ENCODE measurements at places on chromosomes 16 and 17.

- H3K27ac ChIP-seq: no peak overlapping the region
- peaks cover 5% of the 10 kb centered on the region for H3K36me3 ChIP-seq
- DNase-seq: no peak
Observed at GRCh38 chr16:13926464-13926863, 6.5 kb downstream of the ERCC4 start.

DNA sequence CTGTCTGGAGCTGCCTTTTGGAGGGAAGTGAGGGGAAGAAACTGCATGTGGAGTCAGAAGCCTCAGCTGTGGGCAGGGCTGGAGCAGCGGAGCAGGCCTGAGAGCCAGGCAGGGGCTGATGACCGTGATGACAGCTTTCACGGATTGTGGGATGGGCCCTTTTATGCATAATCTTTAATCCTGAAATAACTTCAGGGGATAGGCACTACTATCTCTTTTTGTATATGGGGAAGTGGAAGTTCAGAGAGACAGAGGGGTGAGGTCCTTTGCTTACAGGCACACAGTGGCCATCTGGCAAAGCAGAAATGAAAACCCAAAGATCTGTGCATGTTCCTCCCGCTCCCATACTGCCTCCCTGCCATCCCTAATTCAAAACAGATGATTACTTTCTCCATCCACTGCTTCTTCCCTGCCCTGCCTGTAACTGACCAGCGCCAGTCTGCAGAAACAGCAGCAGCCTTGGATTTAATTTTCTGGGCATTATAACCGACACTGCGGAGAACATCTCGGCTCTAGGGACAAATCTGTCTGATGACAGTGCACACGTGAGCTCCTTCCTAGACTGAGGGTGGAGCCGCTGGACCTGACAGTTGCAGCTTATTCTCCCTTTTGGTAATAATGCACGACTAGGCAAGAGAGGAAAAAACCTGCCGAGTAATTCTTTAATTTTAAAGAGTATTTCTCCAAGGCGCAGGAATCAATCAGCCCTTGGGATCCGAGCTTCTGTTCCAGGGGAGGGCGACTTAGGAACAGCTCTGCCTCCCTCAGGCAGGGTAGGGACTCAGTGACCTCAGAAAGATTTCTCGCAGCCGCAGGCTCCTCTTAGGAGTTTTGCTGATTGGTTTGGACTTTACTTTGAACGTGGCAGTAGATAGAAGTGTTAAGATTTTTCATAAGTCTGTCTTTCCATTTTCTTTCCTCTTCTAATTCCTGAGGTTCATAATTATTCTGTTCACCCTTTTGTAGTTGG lies 95.4 kb downstream of the UTP18 start:
- no peaks in the 10 kb centered on the region for H3K4me1 ChIP-seq
- H3K36me3 ChIP-seq: no peaks in the 10 kb centered on the region
- no peak overlapping the region for H3K4me3 ChIP-seq
- H3K27ac ChIP-seq: no peak overlapping the region

- H3K4me3 ChIP-seq: no peak overlapping the region
- DNase-seq: peak; percentile 91
- peak overlapping the region; percentile 61 for H3K27ac ChIP-seq
- H3K36me3 ChIP-seq: no peaks in the 10 kb centered on the region
Observed at GRCh38 chr16:55474821-55475220, 4.2 kb upstream of the MMP2 start.

DNA sequence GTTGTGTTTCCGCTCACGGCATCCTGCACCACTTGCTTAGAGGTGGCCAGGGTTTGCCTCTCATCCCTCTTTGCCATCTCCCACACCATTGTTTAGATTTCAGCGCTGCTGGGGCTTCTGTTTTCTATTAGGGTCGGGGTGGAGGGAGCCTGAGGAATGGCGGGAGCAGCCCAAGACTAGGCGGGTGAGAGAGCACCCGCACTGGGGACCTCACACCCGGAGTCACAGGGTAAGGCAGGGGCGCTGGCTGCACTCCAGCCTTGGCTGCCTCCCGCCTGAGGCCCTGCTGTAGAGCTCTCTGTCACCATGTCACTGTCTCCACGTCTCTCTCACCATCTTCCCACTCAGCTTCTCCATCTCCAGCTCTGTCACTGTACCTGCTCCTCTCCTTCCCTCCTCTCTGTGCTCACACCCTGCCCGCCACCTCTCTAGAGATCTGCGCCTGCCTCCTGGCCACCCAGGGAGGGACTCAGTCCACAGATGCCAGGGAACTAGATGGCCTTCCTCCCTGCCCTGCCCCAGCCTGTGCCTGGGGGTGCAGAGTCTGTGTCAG lies 32.8 kb upstream of the ABCC3 start:
- H3K36me3 ChIP-seq: no peaks in the 10 kb centered on the region
- no peak overlapping the region for H3K4me3 ChIP-seq
- H3K4me1 ChIP-seq: no peaks in the 10 kb centered on the region
- no peaks in the 10 kb centered on the region for H3K27me3 ChIP-seq
- H3K27ac ChIP-seq: no peak overlapping the region

- peaks cover 12% of the 10 kb centered on the region for H3K4me1 ChIP-seq
- no peak for DNase-seq
- H3K36me3 ChIP-seq: peaks cover 80% of the 10 kb centered on the region
- H3K27ac ChIP-seq: no peak overlapping the region
- H3K27me3 ChIP-seq: no peaks in the 10 kb centered on the region
Observed at GRCh38 chr16:88655733-88656281, 5.0 kb upstream of the CYBA start.

DNA sequence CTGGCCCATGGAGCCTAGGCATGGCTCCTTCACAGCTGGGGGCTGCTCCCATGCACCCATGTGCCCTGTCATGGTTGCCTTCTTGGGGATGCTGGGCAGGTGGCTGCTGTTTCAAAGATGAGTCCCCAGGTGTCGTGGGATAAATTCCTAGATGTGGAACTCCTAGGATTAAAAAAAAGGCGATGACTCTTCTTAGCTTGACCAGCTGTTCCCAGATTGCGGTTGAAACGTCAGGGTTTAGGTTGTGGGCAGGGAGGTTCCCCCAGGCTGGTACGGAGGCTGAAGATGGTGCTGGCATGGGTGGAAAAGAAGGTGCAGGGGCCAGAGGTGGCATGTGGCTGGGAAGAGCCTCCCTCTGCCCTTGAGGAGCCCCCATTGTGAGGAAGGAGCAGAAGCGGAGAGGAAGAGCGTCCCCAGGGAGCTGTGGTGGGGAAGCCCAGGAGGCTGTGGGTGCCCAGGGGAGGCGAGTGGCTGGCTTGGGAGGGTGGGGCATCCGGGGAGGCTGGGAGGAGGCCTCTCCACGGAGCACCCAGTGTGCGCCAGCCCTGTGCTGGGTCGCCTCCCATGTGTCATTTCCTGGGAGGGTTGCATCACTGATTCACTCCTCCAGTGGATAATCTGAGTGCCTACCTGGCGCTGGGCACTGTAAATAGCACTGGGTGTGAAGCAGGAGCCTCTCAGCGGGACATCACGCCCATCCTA lies 7.5 kb upstream of the KCNJ12 start:
- H3K27ac ChIP-seq: no peak overlapping the region
- no peak overlapping the region for H3K4me3 ChIP-seq
- DNase-seq: no peak
- H3K27me3 ChIP-seq: no peaks in the 10 kb centered on the region

DNA sequence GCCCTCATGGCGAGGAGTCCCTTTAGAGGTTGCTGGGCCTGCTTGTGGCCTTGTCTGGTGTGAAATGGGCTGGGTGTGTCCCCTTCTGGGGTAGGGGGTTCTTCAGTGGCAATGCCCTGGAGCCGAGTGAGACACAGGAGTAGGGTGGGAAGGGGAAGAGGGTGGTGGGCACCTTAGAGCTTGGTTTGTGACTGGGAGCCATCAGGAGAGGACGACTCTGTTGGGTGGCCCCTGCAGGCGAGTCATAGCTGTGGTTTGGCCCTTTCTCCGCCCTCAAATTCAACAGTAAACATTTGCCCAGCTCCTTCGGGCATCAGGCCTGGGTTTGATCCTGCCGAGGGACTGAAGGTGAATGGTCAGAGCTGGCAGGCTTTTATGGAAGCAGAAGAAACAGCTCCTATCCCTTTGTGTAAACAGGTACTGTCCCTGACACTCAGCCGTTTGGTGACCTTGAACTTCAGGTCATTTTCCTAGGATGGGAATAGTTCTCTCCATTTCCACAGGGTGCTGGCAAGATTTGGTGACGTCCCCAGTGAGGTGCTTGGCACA lies 2.9 kb downstream of the E4F1 start:
- H3K27me3 ChIP-seq: no peaks in the 10 kb centered on the region
- H3K4me3 ChIP-seq: no peak overlapping the region
- H3K27ac ChIP-seq: no peak overlapping the region
- no peak for DNase-seq
- H3K36me3 ChIP-seq: peaks cover 29% of the 10 kb centered on the region

- H3K4me3 ChIP-seq: no peak overlapping the region
- H3K36me3 ChIP-seq: peaks cover 85% of the 10 kb centered on the region
- H3K4me1 ChIP-seq: no peaks in the 10 kb centered on the region
Observed at GRCh38 chr17:75501378-75502071, 13.8 kb downstream of the CASKIN2 start.

DNA sequence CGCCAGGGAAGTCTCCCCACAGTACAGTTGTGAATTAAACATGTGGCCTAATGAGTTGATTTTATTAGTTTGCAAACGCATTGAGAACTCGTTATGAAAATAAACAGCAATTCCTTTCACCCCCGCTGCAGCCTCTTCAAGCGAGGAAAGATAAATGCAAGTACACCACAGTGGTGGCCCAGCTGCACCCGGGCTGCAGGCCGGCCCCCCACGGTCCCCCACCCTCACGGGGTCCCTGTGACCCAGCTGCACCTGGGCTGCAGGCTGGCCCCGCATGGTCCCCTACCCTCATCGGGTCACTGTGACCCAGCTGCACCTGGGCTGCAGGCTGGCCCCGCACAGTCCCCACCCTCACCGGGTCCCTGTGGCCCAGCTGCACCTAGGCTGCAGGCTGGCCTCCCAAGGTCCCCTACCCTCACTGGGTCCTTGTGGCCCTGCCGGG lies 32.2 kb downstream of the SDK2 start:
- no peak overlapping the region for H3K27ac ChIP-seq
- H3K4me1 ChIP-seq: peaks cover 20% of the 10 kb centered on the region
- no peak overlapping the region for H3K4me3 ChIP-seq
- DNase-seq: no peak

- no peak overlapping the region for H3K4me3 ChIP-seq
- peaks cover 58% of the 10 kb centered on the region for H3K36me3 ChIP-seq
- H3K4me1 ChIP-seq: no peaks in the 10 kb centered on the region
- DNase-seq: no peak
Observed at GRCh38 chr16:56938664-56939513, 6.9 kb downstream of the HERPUD1 start.

DNA sequence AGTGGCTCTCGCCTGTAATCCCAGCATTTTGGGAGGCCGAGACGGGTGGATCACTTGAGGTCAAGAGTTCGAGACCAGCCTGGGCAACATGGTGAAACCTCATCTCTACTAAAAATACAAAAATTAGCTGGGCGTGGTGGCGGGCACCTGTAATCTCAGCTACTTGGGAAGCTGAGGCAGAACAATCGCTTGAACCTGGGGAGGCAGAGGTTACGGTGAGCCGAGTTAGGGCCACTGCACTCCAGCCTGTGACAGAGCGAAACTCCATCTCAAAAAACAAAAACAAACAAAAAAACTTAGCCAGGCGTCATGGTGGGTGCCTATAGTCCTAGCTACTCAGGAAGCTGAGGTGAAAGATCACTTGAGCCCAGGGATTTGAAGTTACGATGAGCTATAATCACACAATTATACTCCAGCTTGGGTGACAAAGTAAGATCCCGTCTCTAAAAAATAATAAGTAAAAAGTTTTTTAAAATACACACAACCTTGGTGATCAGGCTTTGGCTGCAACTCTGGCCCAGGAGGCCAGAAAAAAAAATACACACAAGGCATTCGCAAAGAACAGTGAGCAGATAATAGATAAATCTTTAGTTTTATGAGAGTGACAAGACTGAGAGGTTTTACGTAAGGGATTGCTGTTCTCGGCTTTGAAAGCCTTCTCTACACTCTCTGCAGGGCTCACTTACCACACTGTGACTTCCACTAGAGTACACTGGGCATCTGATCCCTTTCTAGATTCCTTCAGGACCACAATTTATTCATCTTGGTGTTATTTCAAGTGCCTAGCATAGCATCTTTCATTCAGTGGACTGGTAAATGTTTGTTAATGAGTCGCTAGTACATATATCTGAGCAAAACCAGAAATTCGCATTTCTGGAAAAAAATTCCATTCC lies 5.9 kb downstream of the GSPT1 start:
- peaks cover 5% of the 10 kb centered on the region for H3K4me1 ChIP-seq
- H3K36me3 ChIP-seq: peaks cover 5% of the 10 kb centered on the region
- H3K27me3 ChIP-seq: no peaks in the 10 kb centered on the region

DNA sequence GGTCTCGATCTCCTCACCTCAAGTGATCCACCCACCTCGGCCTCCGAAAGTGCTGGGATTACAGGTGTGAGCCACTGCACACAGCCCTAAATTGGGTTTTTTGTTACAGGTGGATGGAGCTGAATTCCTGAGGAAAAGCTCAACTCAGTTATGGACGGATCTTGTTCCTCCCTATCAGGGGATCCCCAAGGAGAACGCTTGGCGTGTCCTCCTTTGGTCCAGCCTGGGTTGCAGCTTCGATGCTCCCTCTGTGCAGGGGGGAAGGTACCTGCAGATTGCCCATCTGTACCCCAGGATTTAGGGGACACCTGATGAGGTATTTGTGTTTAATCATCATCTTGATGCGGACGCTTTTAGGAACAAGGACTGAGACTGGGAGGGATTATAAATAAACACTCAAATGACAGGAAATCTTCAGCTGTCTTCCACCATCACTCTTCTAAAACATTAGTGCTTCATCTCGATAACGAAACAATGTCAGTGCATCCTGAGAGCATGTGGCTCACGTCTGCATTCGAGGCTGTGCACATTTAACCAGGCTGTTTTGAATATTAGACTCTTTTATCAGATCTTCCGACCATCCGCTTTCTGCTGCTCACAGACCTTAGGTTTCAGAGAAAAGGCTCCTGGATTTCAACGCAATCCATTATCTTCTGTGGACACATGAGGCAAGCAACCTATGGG lies 18.2 kb upstream of the MEIOB start:
- H3K4me1 ChIP-seq: no peaks in the 10 kb centered on the region
- DNase-seq: no peak
- no peaks in the 10 kb centered on the region for H3K27me3 ChIP-seq

DNA sequence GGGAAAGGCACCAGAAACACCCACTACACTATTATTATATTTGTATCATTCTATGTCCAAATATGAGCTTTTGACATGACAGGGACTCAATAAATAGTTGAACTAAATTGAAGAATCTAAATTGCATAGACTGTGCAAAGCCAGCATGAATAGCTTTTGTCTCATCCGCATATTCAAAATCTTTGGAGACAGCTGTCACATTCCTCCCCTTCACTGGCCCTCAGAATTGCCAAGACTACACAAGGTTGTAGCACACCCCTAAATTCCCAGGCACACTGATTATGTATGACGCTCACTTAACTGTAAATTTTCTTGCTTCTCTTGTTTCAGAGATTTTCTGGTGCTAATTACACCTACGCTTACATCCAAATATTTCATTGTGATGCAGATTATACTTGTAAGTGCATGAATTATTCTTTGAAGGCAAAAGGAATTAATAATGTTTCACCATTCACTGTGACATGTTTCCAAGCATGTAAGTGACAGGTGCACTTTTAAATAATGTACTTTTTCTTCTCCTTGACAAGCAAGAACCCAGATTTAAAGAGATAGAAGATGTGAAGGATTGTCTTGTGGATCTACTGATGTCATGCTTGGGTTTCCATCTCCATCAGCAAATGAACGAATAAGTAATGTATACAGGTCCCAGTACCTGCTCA lies 47.5 kb downstream of the CA10 start:
- no peak overlapping the region for H3K27ac ChIP-seq
- no peak for DNase-seq
- H3K4me1 ChIP-seq: no peaks in the 10 kb centered on the region
- H3K36me3 ChIP-seq: no peaks in the 10 kb centered on the region
- H3K4me3 ChIP-seq: no peak overlapping the region
- H3K27me3 ChIP-seq: no peaks in the 10 kb centered on the region

Data from trophoblast cell (in vitro differentiated cells and primary cell).